Stimulated activated naive CD4-positive, alpha-beta T cell (primary cell): ENCODE measurements at places on chromosomes 2 and 18.

GRCh38 chr18:68494802-68495581 is 219.9 kb downstream of the TMX3 start:
- no peak for DNase-seq

DNA sequence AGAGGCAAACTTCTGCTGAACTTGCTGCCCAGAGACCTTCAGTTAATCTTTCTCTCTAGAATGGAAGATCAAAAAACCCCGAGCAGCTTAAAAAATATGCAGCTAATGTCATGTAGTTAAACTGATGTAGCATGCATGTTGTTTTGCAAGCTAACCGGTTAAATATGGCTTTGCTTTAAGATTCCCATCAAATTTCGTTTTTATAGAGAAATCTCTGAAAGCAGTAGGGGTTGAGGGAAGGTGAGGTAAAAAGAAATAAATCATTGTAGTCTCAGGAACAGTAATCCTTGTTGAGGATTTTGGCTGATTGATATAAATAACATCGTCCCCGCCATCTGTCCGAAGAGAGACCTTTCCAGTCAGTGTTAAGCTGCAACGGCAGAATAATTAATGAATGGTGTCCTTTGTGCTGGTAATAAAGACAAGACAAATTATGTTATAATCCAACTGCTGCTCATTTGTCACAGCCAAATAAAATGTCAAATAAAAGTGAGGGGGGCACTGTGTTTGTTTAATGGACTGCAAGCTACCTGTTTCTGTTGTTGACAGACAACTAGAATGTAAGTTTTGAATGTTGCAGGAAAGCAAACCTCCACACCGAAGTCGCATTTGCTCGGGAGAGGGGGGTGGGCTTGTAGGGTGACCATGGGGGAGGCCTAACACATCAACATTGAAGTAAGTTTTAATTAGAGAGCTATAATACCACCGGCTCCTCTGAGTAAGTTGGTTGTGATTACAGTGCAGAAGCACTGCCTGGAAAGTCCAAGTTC is 555.5 kb downstream of the ARHGAP15 start:
- no peak for DNase-seq

DNA sequence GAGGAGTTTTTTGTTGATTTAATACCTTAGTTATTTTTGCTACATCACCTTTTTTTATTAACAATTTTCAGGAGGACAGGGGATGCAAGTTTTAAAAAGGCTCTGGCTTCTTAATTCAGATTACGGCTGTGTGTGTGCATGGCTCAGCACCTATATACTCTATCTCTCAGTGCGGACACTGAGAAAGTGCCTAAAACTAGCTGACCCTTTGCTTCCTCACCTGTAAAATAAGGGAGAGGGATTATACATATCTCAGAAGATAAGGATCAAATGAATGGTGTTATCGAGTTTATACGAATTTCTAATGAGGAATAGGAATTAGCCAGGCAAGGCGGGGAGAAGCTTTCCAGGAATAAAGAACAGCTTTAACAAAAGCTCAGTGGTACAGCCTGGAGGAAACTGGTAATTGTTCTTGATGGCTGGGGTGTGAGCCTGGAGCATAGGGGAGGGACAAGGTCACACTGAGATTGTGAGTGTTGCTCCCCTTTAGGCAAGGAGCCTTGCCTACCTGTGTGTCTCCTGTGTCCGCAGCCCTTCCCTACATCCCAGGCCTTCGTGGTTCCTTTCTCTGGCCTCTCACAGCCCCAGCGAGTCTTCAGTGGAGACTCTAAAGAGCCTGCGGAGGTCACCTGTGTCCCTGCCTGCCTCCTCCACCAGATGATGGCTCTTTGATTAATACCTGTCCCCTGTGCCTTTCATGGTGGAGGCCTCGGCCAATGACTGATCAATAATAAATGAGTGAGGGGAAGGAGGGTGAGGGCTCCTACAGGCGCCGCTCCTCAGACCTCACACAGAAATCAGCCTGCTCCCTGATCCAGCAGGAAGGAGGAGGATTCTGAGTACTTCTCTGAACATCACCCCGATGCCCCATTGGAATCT is 92.7 kb downstream of the DDX1 start:
- no peak for DNase-seq

- no peak for DNase-seq
These were observed 35.0 kb downstream of the NDC80 start for GRCh38 chr18:2606335-2606734.

GRCh38 chr2:124025171-124025580 is at the start of gene CNTNAP5:
CNTNAP5 (plus strand) TSS chr2:124025287; CDS start chr2:124025651, 364 bp downstream.
- DNase-seq: no peak

DNA sequence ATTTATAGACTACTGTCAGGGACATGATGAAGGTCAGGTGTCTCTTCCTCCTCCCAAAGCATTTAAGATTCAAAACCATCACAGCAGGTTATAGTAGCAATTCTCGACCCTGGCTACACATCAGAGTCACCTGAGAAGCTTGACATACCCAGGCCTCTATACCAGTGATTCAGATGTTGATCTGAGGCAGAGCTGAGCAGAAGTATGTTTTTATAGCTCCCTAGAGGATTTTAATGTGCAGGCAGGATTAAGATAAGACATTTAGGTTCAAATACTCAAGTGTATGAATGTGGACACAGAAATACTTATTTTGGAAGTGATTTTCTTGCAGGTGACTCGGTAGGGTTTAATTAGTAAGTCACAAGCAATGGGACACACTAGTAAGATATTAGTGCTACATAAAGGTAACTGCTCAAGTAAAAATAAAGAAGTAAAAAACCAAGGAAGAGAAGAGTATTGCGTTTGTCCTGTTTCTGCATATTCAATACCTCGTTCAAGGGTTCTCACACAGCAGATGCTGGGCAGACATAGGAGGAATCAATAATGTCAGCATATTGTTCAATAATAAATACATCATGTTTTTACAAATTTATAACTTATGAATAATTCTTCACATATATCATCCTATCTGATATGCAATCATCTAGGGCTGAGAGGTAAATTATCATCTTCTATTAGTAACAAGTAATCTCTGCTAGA is 7.0 kb downstream of the GCFC2 start:
- DNase-seq: no peak

GRCh38 chr18:58674863-58675472 is 3.7 kb downstream of the MALT1 start:
- DNase-seq: no peak

DNA sequence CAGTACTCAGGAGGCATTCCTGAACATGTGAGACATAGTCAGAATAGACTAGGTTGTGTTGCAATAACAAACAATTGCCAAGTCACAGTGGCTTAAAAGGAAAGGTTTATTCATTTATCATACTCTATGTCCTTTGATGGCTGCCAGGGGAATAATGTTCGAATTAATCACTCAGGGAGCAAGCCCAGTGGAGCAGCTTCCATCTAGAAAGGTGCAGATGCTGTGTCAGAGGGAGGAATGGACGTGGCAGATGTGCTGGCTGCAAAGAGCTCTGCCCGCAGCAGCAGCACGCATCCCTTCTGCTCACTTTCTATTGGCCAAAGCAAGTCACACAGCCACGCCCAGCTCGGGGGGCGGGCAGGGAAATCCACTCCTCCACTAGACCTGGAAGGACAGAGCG is 105.9 kb upstream of the AQP4 start:
- DNase-seq: no peak
